Fibroblast of villous mesenchyme (primary cell): ENCODE measurements at places on chromosomes 11 and 22. TPM values are rescaled to one million over a fixed set of nuclear protein-coding genes. Genes with fewer than 3 reads are reported as not detected.
A peak's percentile ranks its signal among the peaks of the same experiment; 100 is the strongest.

DNA sequence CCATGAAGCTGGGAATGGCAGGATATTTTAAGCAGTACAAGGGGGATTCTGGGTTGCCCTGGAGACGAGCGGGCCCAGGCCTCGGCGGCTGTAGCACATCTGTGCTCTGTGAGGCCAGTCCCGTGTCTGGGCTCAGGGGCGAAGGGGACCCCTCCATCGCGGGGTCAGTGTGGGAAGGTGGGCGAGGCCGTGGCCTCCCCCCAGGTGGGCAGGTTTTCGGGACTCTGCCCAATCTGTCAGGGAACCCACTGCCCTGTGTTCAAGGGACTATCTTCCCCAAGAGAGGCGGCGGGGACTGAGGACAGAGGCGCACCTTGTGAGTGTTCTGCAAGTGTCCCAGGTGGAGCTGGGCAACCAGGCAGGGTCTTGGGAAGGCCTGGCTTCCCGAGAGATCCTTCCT, 336.6 kb downstream of the CTTN start:
- no peak for DNase-seq

GRCh38 chr11:88297421-88297820, 40.1 kb downstream of the CTSC start:
- DNase-seq, result no peak

- DNase-seq, result no peak
These were observed 575.3 kb upstream of the B3GAT1 start for GRCh38 chr11:134987223-134987768.

GRCh38 chr11:74615311-74615710, 22.9 kb downstream of the POLD3 start:
- DNase-seq, result no peak

GRCh38 chr11:13249177-13249576, 28.4 kb upstream of the BMAL1 start:
- DNase-seq, result no peak

The FAM181B gene
- under 0.01 TPM in 1 of 2 replicates, not detected in the other for total RNA-seq

The MUC5AC gene
- not detected in 2 replicates for total RNA-seq

The CADM1 gene
- 9.1 and 15.5 TPM in 2 replicates for total RNA-seq

GRCh38 chr22:38830026-38830844, 13.6 kb downstream of the NPTXR start:
- DNase-seq, result no peak

GRCh38 chr11:45233121-45233803, 52.9 kb downstream of the SYT13 start:
- DNase-seq, result peak; percentile 43

DNA sequence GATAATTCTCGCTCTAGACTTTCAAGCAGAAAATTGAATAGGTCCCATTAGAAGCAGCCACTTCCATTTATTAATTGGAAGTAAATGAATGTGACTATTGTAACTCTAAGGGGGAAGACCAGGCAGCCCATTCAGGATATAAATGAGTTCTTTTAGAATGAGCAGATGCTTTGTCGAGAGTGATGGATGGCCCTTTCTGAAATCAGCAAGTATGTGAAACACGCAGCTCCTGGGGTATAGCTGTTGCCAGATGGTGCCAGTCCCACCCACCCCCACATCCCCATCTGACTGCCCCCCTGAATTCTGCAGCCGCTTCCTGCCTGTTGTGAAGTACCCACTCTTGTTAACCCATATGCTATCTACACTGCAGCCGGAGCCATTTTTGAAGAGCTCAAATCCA, 3.7 kb downstream of the SLC15A3 start:
- no peak for DNase-seq

- DNase-seq, result peak; percentile 64
These were observed 86.6 kb downstream of the MAML2 start for GRCh38 chr11:96256215-96257011.

- DNase-seq, result peak; percentile 32
These were observed 21.0 kb upstream of the GNB1L start for GRCh38 chr22:19875531-19876313.

DNA sequence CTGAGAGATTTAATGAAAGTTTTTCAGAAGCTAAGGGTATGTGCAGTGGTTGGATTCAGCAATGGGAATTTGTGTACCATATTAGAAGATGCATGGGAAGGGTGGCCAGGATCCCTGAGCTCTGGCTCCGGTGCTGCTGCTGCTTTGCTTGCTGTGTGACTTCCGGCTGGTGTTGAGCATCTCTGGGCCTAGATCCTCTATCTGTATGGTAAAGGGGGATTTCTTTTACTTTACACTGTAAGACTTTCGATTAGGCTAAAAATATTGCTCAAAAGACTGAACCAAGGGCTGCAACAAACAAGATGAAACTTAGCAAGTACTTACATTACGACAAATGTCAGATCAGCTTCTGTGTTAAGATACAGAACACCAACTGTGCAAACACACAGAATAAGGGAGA, 39.1 kb downstream of the XRRA1 start:
- DNase-seq, result no peak

DNA sequence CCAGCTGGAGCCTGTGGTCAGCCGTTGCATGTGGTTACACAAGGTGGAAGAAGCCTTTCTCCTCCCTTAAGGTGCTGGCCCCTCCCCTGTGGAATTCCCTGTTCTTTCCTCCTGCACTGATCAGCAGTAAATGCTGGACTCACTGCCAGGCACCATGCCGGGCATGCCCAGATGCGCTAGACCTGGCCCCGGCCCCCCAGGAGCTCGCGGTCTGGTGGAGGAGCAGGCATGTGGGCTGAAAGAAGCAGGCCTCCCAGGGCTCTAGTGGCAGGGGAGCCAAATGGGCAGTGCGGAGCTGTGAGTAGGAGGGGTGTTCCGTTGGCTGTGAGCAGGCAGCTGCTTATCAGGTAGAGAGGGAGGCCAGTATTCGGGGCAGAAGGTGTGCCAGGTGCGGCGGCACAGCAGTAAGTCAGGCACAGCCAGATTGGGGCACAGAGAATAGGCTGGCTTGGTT, 10.2 kb downstream of the DGKZ start:
- no peak for DNase-seq
